ENCODE measurements at places on chromosomes 1 and 21. TPM values are rescaled to one million over a fixed set of nuclear protein-coding genes. Genes with fewer than 3 reads are reported as not detected.

DNA sequence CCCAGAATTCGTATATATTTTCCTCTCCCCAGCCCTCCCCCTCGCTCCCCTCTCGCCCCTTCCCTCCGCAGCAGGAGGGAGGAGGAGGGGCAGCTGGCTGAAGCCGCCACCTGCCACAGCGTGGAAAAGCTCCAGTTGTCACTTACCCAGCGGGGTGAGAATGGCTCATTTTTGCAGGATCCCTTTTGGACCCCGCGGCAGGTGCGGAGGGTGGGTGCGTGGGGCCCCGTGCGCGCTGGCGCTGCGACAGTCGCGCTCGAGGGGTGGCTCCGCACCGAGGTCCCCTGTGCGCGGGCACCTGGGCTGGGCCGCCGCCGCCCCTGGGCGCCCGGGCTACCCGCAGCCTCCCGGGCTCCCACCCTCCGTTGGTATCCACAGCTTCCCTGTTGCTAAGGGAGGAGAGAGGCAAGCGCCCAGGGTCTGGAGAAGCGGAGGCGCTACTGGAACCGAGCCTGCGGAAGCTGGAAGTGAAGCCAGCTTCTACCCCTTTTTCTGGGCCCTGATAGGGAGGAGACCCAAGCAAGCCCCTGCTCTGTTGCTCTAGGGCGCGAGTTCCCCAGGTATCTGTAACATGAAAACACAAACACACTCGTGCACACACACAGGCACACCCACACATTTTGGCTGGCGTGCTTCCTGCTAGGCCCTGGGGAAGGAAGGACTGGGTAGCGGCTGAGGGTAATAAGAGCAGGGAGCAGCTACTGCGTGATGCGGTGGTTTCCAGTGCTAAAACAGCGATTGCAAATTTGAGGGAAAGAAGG is at the start of gene ERICH3:
TSS of gene ERICH3 (minus strand) at position 442 of the 761 bp plus-strand sequence. CDS start at position 169, 273 bp downstream.
- no peak for DNase-seq

TAL1 gene
- 77.9 TPM for total RNA-seq

GRCh38 chr1:79683420-79683819 is 676.9 kb upstream of the ADGRL4 start:
- no peak for DNase-seq

- DNase-seq: no peak
These were observed 11.5 kb downstream of the ATP1A4 start for GRCh38 chr1:160162931-160163330.

Data from dermis microvascular lymphatic vessel endothelial cell (primary cell).